ENCODE measurements at places on chromosomes 2 and 18.

DNA sequence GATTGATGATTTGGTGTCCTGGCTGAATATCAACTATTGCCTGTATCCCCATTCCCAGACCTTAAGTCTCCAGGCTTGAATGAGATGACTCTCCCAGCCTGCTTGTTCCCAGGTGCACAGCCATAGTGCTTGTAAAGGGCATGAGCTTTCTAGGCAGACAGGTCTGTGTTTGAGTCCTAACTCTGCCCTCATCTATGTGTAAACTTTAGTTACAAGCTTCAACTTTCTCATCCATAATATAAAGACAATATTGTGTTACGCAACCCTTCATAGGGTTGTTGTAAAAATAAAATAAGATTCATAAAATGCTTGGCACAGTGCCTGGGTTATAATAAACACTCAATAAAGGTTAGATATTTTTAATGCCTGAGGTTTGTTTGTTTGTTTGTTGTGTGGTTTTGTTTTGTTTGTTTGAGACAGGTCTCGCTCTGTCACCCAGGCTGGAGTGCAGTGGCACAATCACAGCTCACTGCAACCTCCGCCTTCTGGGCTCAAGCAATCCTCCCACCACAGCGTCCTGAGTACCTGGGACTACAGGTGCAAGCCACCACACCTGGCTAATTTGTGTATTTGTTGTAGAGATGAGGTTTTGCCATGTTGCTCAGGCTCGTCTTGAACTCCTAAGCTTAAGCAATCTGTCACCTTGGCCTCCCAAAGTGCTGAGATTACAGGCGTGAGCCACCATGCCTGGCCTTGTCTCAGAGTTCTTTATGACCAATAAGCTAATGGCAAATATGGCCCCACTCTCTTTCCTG, 89.4 kb upstream of the MAPRE2 start:
- no peak for DNase-seq

DNA sequence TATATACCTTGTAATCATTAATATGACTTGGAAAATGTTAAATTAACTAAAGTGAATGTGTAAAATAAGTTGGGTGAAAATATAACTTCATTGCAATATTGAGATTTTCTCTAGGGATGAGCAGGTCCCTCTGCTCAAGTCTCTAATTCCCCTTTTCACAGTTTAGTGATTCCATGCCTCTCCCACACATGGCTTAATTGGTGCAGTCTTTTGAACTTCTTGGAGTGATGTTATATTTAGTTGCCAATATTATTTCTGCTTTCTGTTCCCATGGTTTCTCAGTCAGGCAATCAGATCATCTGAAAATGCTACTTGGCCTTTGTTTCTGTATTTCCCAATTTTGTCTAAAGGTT, 233.7 kb upstream of the SPOPL start:
- DNase-seq = no peak

DNA sequence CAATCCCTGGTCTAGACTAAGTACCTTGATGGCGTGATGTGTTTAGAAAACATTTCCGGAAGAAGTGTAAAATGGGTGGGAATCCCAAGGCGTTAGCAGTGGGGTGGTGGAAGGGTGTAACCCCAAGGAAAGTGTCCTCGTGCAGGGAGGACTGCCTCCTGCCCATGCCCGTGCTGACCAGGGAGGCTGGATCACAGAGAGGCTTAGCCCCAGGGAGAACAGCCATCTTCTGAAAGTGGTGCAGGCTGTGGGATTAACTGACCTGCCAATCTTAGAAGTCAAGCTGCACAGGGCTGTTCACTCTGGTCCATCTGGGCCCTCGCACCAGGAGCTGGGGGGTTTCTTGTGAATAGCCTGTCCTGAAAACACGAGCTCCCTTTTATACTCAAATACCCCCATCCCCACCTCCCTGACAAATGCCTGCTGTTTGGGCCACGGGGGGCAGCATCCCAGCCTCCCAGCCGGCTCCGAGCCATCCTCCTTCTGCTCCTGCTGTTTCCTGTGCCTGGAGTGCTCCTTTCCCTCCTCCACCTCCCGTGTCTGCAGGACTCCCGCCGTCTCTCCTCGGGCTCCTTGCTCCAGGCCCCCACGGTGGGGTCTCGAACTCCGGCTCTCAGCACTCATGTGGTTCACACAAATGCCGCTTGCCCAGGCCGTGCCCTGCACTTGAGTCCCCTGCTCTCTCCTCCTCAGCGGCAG, 52.1 kb upstream of the PXDN start:
- no peak for DNase-seq

GRCh38 chr2:44137872-44138551, 30.7 kb upstream of the PPM1B start:
- DNase-seq = no peak

DNA sequence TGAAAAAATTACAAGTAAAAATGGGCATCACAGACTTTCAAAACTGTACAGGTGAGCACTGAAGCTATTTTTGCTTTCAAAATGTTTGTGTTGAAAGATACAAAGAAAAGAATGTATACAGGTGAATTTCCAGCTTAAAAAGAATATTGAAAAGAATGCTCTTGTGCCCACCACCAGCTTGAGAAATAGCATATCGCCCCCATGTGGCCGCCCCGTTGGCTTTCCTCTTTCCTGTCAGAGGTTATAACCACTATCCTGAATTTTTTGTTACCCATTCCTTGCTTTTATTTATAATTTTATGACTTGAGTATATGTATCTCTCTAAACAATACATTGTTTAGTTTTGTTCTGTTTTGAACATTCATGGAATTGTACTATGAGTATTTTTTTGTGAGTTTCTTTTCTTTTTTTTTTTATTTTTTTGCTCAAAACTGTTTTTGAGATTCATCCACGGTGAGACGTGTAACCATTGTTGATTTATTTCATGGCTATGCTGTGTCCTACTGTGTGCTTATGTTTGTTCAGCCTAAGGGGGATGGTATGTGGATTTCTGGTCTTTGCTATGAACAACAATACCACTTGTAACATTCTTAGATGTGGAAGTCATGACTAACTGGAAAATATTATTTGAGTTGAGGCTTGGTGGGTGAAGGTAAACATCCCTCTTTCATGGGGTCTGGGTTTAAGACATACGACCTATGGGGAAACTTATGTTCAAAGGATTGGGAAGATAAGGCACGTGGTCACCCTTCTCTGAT, 11.6 kb downstream of the TRPM8 start:
- peak; percentile 5 for DNase-seq

Measured in CD4-positive, alpha-beta T cell treated with Interleukin-10 for 1 hour (primary cell).